AG20443 (cell line): ENCODE measurements at places on chromosomes 5 and 9.

GRCh38 chr9:6634444-6634843 is 11.1 kb downstream of the GLDC start:
- DNase-seq = no peak

DNA sequence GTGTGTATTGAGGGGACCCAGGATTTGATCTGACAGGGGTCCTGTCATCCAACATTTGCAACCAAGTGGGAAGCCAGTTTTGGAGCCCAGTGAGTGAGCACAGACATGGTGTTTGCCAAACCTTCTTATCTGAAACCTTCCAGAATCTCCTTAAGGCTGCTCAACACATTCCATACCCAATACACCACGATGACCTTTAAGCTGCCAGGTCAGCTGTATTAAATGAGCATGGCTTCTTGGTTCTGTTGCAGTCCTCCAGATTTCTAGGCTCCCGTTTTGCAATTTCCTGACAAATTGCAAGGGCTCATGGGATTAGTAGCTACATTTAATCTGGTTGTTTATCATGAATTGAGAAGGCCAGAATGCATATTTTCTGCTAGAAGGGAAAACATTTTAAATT is 124.2 kb upstream of the ATP10B start:
- DNase-seq = no peak

DNA sequence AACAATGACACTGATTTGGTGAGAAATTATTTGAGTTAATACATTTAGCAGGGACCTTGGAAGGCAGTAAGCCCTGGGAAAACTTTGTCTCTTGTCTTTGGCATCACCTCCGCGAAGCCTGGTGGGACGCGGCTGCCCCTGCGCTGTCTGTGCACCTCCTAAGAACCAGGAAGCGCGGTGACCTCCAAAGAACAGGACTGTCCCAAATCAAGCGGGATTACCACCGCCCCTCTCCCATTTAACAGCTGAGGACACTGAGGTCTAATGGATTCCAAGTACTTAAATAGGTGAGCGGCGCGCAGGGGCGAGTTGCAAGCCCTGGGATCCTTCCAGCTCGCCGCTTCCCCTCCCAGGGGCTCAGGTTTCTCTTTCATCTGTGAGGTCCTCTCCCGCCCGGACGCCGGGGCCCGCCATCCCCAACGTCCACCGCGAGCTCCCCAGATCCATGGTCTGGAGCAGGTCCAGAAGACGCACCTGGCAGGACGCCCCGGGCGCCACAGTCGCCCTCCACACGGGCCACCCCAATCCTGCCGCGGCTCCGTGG is 432 bp downstream of the STARD4 start:
- DNase-seq = peak; percentile 25

DNA sequence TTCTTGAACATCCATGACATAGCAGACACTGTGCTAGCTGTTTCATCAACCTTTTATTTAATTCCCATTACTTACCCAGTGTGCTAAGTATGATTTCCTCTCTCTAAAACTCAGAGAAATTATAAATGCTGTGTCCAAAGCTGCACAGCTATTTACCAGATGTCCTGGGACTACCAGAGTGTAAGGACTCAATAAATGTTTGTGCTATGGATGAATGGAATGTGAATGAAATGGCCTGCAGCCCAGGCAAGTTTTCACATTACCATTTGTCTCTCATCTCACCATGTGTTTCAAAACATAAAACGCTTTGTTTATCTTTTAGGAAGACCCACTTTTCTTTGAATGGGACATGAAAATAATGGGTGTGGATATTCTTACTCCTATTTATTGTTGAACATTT is 96.2 kb downstream of the ARHGEF28 start:
- peak; percentile 52 for DNase-seq

DNA sequence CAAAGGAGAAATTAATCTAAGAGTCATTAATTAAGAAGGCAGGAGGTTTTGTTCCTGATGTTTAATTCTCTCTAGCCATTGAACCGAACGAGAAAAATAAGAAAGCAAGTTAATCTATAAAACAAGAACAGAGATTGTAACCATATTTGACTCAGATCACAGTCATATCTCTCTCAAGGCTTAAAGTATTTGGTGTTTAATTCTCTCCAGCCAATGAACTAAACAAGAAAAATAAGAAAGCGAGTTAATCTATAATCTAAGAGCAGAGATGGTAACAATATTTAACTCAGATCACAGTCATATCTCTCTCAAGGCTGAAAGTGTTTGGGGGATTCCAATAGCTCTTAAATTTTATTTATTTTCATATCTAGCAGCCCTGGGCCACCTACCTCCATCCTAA is 74.4 kb upstream of the SHISAL2B start:
- no peak for DNase-seq

GRCh38 chr5:110058175-110058574 is 368.4 kb downstream of the MAN2A1 start:
- no peak for DNase-seq

DNA sequence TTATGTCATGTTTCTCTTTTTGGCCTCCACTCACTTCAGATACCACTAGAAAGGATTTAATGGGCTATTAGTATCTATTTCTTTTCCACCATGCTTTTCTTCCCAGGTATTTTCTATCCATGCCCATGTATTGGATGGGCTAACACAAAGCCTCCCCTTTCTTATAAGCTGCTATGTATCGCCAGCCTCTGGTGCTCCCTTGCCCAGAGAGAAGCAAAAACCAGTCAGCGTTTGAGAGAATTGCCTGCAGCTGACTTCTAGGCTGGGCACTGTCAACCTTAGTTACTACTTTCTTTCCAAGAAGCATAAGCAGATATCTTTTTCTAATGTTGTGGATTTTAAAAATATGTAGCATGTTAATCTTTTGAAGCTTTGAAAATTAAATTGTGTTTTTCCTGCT is 30.2 kb upstream of the HSPB3 start:
- no peak for DNase-seq

DNA sequence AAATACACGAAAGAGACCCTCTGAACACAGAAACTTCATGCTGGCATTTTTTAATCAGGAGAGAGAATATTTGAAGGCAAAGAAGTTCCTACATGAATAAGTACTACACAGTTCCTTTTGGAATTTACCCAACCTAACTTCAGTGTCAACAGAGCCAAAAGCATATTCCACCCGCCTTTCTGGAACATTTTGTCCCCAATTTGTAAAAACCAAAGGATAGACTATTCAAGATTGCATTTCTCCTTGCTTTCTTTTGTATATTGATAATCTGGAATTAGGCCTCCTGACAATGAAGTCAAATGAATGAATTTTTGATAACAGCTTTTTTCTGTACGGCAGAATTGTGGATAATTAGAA is 39.4 kb upstream of the TRAF1 start:
- DNase-seq = no peak

GRCh38 chr9:136686794-136687711 is at the start of gene AGPAT2:
Gene AGPAT2 (minus strand): TSS chr9:136687457. CDS start chr9:136687357, 100 bp downstream.
- peak; percentile 87 for DNase-seq
